ENCODE measurements at places on chromosomes 11 and 22.

GRCh38 chr11:1760351-1761109, 3.2 kb downstream of the CTSD start:
- peak; percentile 71 for DNase-seq

DNA sequence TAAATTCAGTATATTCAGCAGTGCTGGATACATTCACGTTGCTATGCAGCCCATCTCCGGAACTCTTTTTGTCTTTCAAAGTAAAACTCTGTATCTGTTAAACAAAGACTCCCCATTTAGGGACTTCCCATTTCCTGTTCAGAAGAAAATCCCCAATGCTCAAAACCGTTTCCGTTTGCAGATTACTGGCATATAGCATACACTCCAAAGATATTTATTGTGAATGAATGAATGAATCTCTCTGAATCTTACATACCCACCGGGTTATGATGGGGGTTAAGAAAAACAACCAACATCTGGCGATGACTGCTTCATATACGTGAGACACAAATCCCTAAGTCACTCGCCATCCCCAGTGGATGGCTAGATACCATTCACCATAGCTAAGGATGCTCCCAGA, 1.6 kb downstream of the THY1 start:
- no peak for DNase-seq

DNA sequence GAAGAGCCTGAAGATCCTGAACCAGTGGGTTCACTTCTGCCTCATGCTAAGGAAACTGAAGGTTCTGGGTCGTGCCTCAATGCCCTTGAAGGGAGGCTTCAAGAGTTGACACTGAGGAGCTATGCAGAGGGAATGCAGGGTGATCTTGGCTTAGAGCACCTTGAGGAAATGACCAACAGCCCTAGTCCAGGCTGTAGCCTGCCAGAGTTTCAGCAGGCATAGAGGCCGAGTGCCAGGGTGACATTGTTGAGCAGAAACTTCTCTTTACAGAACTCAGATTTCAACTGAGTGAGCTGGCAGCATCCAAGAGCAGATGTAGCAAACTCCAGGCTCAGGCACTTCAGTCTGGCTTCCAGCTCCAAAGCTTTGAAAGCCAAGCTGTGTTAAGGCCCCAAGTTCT, 23.1 kb upstream of the CAPRIN1 start:
- DNase-seq = peak; percentile 14

DNA sequence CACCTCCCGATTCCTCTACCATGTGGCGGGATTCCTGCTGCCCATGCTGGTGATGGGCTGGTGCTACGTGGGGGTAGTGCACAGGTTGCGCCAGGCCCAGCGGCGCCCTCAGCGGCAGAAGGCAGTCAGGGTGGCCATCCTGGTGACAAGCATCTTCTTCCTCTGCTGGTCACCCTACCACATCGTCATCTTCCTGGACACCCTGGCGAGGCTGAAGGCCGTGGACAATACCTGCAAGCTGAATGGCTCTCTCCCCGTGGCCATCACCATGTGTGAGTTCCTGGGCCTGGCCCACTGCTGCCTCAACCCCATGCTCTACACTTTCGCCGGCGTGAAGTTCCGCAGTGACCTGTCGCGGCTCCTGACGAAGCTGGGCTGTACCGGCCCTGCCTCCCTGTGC, 10.5 kb downstream of the CXCR5 start:
- DNase-seq = no peak

DNA sequence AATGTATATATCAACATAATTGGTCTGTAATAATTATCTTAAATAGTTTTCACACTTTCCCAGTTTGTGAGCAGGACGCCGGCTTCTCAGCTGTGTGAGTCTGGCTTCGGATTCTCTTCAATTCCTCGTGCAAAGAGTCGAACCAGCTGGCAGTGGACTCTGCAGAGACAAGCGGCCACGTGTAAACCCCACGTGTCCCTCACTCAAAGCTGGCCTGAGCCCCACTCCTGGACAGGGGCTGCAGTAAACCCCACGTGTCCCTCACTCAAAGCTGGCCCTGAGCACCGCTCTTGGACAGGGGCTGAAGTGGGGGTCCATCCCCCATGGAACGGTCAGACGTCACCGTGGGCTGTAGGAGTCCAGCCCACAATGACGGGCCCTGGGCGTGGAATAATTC, 51.0 kb downstream of the CERK start:
- DNase-seq = no peak

- no peak for DNase-seq
Observed at GRCh38 chr11:131099013-131099412, 182.7 kb upstream of the SNX19 start.

- no peak for DNase-seq
Observed at GRCh38 chr11:114616516-114616915, 20.9 kb upstream of the NXPE4 start.

Data from transverse colon (tissue), 4 donors.